Non-pigmented ciliary epithelial cell (primary cell): ENCODE measurements at places on chromosomes 12 and 14.

- no peak for DNase-seq
Observed at GRCh38 chr12:90322006-90322405, 613.4 kb upstream of the ATP2B1 start.

DNA sequence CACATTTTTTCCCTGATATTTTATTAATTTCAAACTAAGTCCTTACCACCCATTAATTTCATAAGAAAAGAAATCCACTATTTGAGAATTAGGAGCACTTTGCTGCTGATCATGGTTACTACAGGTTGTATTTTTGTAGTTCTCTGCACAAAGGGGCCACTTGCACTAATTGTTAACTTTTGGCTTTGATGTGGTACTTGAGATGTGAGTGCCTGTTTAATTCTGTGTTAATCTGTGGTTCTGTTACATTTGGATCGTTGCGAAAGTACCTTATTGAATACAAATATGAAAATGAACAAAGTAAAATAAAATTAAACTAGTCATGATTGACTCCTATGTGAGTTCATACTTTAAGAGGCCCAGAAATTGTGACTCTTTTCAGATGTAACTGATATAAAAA lies 374.9 kb upstream of the RGS6 start:
- no peak for DNase-seq

DNA sequence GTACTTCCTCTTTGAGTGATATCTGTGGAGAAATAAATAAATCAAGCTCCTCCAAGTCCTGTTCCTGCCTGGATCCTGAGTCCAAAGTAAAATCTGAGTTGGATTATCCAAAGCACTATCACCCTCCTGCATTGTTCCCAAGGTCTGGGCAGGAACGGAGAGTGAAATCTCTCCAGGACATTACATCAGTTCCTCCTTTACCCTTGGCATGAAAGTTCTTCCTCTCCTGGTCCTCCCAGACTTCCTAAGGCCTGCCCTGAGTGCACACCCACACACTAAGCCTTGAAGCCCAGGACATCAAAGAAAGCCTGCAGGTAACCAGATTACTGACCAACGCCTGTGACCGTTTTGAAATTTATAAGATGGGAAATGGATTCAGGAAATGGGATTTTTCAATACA lies 206.8 kb upstream of the BCL2L14 start:
- DNase-seq = no peak

DNA sequence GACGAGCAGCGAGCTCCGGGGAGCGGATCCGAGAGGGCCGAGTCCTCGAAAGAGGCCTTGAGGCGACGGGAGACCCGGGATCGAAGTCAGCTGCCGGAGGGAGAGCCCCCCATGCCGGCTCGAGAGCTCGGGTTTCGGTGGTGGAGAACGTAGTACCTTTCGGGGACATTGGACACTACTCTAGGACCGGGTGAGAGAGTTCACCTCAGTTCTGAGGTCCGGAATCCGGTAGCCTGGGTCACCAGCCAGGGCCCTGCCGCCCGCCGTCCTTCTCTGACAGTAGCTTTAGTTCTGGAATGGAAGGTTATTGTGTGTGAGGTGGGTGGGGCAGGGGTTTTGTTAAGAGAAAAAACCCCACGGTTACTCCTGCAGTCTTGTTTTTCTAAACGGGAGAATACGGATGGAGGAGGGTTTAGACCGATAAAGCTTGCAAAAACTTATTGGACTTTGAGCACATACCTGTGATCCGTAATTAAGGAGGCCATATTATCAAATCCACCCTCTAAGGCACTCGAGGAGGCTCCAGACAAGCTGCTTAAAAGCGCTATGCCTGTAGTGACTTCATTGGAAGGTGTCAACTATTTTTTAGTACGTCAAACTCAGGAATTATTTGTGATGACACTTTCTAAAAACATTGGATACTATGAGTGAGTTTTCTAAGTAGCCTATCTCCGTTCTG lies 765 bp downstream of the SCYL2 start:
- no peak for DNase-seq

GRCh38 chr12:15505616-15506015 lies 183.3 kb downstream of the PTPRO start:
- no peak for DNase-seq

- DNase-seq = no peak
Observed at GRCh38 chr12:52659395-52659794, 7.4 kb upstream of the KRT2 start.

GRCh38 chr12:100141666-100141997 lies 1.0 kb downstream of the BLTP3B start:
- peak; percentile 67 for DNase-seq

DNA sequence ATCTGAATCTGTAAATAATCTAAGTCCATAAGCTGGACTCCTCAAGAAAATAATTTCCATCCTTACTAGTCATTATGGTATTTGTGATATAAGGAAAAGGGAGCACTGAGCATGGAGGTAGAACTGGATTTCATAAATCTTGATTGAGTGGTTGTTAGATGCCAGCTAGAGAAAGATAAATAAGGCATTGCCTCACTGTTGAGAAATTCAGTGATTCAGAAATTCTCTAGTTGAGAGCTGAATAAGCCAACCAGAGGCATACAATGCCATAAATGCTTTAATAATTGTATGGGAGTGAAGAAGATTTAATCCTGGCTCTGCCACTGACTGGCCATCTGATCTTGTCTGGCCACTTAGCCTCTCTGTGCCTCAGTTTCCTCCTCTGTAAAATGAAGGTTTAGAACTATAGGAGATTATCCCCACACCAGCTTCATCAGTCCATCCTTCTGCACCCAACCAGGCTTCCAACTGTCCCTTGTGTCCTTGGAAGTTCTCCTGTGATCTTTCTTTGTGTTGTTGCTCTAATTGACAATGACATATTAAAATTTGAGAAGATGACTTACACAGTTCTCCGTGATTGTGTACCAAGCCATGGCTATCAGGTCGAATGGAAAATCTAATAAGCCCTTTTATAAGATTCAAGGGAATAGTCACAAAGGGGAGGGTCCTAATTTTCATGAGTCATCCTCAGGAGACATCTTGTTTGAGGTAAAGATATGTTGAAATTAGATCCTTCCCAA lies 394.3 kb downstream of the EGLN3 start:
- DNase-seq = no peak

DNA sequence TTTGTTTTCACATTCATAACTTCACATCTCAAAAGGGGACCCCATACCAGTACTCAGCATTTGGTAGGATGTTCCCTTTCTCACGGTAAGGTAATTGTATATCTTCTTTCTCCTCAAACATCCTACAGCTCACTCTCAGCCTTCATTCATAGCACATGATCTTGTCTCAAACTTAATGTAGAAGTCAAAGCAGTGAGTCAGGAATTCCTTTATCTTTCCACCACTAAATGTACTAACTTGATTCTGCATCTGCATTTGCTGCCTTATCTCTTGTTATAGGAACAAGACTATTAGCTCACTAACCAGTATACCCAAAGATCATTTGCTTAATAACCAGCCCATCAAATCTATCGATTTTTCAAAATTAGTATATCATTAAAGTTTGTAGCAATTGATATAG lies 22.9 kb downstream of the CPSF2 start:
- DNase-seq = peak; percentile 47

DNA sequence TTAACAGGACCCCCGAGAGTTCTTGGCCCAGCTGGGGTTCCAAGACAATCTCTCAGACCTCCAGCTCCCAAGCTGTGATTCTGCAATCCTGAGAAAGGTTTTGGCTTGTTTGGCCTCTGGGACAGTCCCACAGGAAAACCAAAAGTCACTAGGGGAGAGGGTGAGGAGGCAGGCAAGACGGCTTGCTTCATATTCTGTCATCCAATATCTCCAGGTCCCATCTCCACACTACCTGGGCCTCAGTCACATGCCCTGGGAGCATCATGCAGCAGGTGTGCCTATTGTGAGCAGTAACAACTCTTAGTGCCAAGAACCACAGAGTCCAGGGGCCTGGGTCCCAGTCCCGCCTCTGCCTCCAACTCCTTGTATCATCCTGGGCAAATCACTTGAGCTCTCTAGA lies 1.7 kb downstream of the KRT79 start:
- no peak for DNase-seq

GRCh38 chr14:101705733-101706508 lies 55.6 kb upstream of the PPP2R5C start:
- no peak for DNase-seq

DNA sequence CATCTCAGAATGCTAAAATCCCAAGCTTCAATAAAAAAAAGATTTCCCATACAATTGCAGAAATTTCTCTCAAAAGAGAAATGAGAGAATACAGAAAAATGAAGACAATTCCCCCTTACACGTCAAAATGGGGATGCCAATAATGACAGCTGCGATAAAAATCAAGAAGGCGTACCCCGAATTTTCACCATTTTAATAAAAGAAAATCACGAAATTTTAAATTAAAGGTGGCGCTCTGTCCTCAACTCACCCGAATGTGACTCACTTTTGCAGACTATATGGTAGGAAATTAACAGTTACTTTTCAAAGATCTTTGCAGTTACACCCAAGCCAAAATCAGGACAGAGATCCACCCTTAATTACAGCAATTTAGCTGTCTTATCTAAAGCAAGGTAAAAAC lies 2.1 kb downstream of the ATP2B1 start:
- no peak for DNase-seq

GRCh38 chr12:124979568-124979967 lies 9.4 kb downstream of the DHX37 start:
- no peak for DNase-seq

DNA sequence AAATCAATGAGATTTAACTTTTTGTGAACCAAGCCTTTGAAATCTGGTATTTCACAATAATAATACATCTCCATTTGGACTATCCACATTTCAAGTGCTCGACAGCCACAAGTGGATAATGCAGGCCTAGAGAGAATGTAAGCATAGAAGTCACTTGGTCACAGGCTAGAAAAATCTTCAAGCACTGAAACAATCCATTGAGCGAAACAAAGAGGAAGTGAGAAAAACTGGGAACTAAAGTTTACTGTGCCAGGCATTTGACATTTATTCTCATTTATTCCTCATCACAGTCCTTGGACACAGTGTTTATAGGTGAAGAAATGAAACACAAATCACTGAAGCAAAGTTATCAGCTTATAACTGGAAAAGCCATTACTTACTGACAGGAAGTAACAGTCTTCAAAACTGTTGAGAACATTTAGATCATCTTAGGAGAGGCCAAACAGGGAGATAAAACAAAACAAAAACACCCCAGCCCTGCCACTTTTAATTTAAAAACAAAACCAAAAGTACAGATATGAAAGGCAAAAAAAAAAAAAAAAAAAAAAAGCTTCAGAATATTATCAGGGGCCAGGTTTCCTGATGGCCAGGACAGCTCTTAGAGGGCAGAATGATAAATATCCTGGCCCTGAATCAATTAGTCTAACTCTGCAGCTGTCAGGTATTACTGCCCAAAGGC lies 29.2 kb downstream of the GNS start:
- DNase-seq = no peak

GRCh38 chr14:101496776-101497683 lies 64.3 kb upstream of the DIO3 start:
- DNase-seq = no peak

DNA sequence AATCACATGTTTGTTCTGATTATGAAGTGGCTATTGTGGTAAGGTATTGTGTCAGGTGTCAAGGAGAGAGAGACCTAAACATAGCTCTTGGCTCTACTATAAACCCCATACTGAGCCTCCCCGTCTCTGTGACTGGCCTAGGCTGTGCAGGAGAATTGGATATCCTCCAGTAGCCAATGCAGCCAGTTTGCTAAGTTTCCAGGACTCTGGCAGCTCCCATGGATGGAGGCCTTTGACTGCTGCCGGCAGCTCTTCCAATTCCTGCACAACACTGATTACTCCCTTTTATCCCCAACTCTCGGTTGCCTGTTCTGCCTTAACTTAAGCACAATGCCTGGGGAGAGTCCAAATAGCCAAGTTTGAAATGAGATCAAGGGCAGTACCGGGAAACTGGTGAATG lies 59.3 kb downstream of the ABCC9 start:
- no peak for DNase-seq

DNA sequence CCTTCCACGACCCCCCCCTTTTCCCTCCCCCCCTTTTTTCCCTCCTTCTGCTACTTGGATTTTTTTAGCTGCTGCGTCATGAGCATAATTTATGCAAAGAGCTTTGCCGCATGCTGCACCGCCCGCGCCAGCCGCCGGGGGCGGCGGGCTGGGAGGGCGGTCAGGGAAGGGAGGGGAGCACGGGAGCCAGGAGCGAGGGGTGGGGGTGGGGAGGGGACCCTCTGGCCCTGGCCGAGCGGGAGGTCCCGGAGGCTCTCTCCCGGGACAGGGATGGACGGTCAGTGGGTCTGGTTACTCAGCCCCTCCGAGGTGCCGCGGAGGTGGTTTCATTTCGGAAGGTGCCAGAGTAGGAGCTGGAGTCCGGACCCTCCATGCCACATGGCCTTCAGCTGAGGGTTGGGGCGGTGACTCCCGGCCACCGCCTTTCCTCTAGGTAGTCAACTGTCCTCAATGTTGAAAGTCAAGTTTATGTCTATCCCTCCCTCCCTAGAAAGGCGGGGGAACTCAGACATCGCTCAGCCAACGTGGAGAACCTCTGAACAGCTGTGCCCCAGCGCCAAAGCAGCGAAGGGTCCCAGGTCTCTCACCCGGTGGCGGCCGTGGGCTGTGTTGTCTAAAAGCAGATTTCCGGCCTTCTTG lies at the start of gene POU6F1:
Gene POU6F1, minus strand, starts transcription at position 95 of the 639 bp plus-strand sequence. CDS start 11,226 bp downstream, outside the sequence.
- peak; percentile 26 for DNase-seq

DNA sequence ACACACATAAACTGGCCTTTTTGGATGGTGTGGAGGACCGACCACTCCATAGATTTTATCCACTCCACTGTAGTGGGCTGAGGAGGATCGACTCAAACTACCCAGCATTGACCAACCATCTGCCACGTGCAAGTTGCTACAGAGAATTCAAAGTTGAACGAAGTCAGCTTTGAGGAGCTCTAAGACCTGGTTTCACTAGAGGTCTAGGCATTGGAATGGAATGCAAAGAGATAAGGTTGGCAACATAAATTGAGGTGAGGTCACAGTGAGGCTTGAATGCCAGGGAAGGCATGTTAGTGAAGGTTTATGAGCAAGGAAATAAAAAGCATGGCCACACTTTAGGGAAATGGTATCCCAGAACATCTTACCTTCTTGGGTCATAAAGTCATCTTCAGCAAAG lies 14.5 kb downstream of the VWF start:
- DNase-seq = no peak

DNA sequence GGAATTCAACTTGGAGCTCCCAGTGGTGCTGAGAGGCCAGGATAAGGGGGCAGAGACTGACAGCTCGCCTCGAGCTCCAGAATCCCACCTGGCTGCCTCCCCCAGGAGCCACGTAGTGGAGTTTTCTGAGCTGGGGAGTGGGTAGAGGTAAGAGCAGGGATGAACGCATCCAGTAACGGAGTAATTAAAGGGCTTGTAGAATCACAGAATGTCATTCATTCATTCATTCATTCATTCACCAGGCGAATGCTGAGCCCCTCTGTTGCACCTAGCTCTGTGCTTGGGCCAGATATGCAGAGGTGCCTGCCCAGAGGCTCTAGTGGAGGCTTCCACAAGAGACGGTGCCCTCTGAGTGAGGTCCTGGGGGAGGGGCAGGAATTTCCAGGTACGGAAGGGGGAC lies 8.1 kb downstream of the FAM181A start:
- no peak for DNase-seq

DNA sequence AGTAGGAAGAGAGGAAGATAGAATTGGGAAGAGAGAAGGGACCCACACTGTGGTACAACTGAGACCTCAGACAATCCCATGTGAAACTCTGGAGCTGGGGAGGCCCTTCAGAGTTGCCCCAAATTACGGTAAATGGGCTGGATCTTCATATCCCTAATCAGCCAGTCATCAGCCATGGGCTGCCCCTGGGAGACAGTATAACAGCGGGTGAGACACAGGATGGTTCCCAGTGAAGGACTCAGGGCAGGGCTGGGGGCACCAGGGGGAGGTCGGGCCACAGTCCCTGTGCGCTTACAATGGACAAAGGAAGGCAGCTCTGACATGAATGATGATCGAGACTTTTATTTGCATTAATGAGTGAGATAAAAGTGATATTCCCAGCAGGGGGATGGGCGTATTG lies 74.2 kb upstream of the BDKRB2 start:
- no peak for DNase-seq
